ENCODE measurements at places on chromosomes 2 and 18.

- DNase-seq, result no peak
Observed at GRCh38 chr2:64609227-64609941, 44.3 kb downstream of the SERTAD2 start.

- no peak for DNase-seq
Observed at GRCh38 chr2:82283075-82283474, 1978.5 kb upstream of the LRRTM1 start.

- DNase-seq, result no peak
Observed at GRCh38 chr2:142422769-142423168, 292.0 kb upstream of the LRP1B start.

DNA sequence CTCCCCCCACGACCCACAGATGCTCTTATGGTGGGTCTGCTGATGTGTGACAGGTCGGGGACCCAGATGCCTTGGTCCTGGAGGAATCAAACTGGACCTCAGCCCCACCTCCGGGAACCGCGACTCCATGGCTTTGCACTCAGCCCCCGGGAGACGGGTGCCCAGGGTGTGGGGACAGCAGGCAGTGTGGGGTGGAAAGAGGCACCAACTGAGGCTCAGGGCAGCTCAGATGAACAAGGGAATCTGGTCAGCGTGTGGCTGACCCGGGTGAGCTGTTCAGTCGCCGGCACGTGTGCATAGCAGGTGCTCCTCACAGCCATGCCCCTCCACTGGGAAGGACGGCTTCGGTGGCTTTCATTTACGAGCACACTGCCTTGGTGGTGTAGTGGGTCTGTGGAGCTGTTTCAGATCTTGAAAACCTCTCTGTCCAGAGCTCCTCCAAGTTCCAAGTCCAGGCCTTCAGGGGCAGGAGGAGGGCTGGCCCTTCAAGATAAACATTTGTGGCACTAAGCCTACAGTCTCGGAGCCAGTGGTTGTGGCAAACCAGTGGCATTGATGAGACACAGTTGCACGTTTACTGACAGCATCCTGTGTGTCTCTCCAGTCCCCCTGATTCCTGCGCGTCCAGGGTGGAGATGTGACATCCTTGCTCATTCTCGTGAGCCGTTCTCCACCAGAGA, 471.2 kb upstream of the HS6ST1 start:
- DNase-seq, result no peak

- no peak for DNase-seq
Observed at GRCh38 chr2:121185571-121186074, 99.4 kb downstream of the TFCP2L1 start.

DNA sequence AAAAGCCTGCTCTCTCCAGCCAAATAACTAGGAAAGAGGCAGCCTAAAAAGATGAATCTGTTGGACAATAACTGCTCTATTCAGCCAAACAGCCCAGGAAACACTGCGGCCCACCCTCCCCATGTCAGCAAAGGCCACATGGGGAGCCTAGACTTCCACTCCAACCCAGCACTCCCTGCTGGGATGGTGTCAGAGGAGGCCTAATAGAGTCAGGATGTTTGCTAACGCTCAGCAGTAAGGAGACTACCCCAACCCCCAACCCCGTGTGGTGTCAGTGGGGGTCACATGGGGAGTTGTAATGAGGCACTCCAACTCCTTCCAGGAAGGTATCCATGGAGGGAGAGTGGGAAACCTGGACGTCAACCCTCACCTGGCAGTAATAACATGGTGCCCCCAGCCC, 41.6 kb downstream of the ZBTB7C start:
- no peak for DNase-seq

DNA sequence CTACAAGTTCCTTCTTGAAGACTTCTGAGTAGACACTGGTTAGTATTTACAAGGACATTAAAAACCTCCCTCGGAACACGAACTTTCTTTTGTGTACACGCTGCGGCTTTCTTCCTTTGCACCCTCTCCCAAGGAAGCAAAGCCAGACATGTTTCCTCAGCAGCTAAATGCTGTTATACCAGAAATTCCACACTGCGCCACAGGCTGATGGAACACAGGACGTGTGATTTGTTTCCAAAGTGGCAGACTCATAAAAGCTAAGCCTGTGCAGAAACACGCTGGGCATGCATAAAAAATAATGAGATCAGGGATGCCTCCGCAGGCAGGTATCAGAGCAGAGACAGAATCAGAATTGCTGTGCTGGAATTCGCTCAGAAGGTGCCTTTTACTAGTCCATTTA, 73.0 kb upstream of the RGPD5 start:
- DNase-seq, result no peak

DNA sequence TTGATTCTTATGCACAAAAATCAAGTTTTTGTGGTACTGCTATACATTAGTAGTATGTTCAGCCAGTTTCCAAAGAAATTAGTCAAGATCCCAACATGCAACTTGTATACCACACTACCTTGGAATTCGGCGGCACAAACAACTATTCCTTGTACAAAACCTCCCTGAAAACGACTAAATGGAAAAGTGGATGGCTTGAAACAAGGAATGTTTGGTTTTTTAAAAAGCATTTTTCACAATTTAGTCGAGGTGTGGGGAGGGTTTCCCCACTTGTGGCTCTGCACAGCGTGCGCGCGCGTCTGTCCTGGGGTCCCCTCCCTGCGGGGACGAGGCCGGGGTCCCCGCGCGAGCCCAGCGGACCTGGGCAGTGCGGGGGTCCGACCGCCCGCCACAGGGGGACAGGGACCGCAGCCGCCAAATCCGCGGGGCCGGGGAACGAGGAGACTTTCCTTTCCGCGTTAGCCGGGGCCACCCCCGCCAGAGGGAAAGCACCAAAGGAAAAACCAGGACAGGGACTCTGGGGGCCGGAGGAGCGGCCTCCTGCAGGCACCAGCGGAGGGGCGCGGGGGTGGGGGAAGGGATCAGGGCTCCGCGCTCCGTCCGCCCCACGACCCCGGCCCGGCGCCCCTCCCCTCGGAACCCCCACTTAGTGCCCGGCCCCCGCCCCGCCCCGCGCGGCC, 534 bp upstream of the SOCS6 start:
- peak; percentile 13 for DNase-seq

- no peak for DNase-seq
Observed at GRCh38 chr18:39345321-39345720, 1779.7 kb upstream of the CELF4 start.

DNA sequence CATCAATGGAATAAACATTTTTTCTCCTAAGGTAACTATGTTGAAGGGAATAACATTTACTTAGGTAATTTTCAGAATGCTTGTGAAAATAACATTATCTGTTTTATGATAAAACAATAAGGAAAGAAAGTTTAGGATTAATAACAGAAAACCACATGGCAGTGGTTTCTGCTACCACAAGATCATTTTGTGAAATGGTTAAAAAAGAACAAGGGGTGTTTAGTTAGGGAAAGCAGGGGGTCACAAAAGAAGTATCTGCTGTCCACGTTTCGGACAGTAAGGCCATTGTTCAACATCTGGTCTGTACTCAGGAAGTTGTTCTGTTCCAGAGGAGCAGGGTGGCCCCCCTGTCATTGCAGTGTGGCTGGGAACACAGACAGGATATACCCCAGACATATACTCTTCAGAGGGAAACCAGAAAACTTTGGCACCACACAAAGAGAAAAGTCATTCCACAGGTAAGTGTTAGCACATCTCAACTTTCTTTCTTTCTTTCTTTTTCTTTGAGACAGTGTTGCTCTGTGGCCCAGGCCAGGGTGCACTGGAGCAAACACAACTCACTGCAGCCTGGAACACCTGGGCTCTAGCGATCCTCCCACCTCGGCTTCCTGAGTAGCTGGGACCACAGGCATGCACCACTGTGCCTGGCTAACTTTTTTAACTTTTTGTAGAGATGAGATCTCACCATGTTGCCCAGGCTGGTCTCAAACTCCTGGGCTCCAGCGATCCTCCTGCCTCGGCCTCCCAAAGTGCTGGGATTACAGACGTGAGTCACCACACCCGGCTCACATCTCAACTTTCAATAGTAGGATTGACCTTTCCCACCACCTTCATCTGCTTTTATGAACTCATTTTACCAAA, 14.8 kb upstream of the ARL5A start:
- DNase-seq, result no peak

DNA sequence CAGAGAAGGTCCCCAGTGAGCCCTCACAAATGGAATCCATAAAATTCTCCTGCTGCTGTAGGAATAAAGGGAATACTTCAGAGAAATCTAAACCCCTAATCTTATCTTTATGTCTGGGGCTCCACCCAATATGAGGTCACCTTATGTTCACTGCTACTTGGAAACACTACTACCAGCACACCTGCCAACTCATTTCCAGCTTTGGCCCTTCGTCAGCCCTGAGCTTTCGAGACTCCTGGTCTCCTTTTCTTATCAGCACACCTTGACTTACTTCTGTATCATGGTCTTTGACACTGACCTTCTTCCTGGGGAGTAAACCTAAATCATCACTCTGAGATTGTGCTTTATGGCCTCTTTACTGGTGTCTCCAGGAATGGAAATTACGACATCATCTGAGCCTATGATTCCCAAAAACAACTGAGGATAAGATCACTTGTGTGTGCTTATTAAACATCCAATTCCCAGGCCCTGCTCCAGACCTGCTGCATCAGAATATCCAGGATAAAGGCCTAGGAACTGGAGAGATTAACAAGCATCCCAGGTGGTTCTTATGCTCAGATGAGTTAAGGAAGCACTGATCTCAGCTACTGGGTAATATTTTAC, 22.2 kb upstream of the ASNSD1 start:
- no peak for DNase-seq

GRCh38 chr2:216757532-216757931, 62.2 kb upstream of the IGFBP5 start:
- no peak for DNase-seq

DNA sequence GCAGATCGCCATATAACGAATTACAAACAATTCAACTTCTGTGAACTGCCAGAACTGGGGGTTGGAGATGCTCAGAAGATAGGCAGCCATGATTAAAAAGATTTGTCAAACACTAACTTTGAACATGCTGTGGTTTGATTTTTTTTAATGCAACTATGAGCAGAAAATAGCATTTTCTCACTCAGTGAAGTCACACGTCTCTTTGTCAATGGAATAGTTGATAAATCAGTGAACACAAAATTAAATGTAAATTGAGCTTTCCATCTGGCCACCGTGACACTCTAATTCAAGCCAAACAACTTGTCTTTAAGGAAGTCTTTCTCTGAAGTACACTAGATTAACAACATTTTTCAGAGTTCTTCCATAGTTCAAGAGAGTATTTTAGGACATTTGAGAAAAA, 228.6 kb upstream of the LINC00305 start:
- DNase-seq, result no peak

DNA sequence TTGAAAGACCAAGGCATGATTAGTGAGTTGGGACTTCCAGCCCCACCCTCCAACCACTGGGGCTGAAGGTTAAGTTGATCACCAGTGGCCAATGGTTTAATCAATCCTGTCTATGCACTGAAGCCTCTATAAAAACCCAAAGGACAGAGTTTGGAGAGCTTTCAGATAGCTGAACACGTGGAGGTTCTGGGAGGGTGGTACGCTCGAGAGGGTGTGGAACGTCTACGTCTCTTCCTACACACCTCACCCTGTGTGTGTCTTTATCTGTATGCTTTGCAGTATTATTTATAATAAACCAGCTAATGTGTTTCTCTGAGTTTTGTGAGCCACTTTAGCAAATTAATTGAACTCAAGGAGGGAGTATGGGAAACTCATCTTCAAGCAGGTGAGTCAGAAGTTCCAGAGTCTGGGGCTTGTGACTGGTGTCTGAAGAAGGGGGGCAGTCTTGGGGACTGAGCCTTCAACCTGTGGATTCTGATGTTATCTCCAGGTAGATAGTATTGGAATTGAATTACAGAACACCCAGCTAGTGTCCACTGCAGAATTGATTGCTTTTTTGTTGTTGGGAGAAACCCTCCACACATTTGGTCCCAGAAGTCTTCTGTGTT, 20.3 kb downstream of the ACTR3 start:
- no peak for DNase-seq

GRCh38 chr2:236664136-236664535, 94.5 kb downstream of the ACKR3 start:
- DNase-seq, result no peak

GRCh38 chr2:101699755-101700461, 2.4 kb downstream of the MAP4K4 start:
- no peak for DNase-seq

DNA sequence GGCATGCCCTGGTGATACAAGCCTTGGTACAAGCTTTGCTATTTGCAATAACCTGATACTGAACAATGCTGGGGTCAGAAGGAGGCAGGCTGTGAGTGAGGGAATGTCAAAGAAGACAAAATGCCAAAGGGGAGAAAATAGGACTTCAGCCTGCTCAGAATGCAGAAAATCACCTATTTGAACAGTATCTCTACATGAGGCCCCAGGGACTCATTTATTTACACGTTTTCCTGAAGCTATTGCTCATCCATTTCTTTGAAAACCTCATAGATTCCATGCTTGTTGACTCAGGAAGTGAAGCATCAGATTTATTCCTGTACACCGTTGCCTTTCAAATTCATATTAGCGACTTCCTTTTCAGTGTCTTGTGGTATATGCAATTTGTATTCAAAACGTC, 69.4 kb upstream of the CBLN2 start:
- DNase-seq, result no peak

DNA sequence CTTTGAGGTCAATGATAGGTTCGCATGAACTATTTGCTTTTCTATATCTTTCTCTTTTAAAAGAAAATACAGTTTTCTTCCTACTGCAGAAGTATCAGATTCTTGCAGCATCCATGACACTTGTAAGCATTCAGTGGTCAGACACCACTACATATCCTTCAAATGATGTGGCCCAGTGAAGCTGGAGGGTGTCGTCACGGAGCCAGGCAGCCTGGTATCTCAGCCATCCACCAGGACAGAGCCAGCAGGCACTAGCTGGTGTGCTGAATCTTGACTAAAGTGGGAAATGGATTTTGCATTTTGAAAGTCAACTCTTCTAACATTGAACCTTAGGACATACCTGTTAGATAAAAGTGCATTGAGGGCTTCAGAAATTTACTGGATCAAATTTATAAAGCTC, 5.4 kb downstream of the KLHL14 start:
- no peak for DNase-seq

DNA sequence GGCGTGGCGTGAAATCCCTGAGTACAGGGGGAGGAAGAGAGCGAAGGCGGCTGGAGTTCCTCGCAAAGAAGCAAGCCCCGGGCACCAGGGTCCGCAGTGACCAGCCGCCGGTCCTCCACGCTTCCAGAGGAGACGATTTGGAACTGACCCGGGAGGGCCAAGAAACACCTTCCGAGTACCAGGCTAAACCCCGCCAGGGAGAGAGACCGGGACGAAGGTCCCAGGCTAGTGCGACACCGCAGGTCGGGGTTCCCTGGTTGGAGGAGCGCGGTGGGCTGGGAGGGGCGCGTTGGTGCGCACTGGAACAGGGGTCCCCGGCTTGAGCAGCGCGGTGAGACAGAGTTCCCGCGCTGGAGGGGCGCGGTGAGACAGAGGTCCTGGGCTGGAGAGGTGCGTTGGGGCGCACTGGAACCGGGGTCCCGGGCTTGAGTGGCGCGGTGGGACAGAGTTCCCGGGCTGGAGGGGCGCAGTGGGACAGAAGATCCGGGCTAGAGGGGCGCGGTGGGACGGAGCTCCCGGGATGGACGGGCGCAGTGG, 901 bp downstream of the WDFY1 start:
- no peak for DNase-seq

GRCh38 chr2:170512266-170512665, 202.9 kb upstream of the SP5 start:
- DNase-seq, result no peak

GRCh38 chr2:208937521-208937920, 486.3 kb upstream of the MAP2 start:
- DNase-seq, result no peak
